ENCODE measurements at places on chromosomes 3 and 15. TPM values are rescaled to one million over a fixed set of nuclear protein-coding genes. Genes with fewer than 3 reads are reported as not detected.
A peak's percentile ranks its signal among the peaks of the same experiment; 100 is the strongest.

Gene HGD
- total RNA-seq: 0.44 TPM

DNA sequence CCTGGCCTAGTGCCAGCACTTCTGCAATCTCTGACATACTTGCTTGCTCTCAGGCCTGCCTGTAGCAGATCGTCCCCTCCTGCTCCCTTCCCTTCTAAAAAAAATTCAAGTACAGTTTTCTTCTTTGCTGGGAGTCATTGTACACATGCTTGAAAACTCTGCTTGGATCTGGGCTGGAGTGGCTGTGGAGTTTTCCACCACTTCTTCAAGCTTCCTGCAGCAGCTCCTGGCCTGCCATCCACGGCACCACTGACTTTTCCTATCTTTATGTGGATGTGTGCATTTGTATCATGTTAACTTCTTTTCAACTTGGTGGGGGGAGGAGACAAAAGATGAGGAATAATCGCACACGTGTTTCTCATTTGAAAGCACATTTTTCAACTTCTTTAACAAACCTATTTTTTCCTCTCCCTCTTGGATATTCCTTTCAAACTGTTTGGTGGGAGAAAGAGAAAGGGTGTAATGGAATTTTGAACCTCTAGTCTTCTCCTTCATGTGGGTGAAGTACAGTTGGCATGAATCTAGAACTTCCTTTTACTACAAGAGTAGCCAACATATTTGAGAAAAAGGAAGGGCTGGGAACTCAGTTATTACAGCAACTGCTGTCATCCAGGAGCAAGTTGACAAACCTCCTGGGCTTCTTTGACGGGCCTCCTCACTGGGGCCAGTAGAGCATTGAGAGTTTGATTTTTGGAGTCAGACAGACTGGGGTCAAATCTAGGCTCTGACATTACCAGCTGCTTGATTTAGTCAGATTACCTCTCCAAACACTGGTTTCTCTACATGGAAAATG lies 61.2 kb upstream of the LRTM1 start:
- peaks cover 10% of the 10 kb centered on the region for H3K36me3 ChIP-seq
- no peak overlapping the region for H3K27ac ChIP-seq
- H3K4me1 ChIP-seq: peaks cover 21% of the 10 kb centered on the region
- DNase-seq: peak; percentile 54

DNA sequence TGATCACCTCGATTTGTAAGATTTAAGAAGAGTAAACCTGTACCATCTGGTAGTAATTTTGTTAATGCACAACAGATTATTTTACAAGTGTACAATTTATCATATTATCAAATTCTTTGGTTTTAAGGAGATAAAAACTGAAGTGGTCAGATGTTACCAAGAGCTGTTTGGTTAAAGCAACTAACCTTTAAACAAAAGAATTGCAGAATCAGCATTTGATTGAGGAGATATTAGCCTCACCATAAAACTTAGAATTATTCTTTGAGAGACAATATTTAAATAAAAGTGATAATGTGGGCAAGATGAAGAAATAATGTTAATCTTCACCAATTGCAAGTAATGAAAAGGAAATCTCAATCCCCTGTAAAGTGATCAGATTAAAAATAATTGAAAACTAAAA lies 1034.9 kb downstream of the ROBO1 start:
- H3K36me3 ChIP-seq: no peaks in the 10 kb centered on the region
- H3K27ac ChIP-seq: no peak overlapping the region
- no peaks in the 10 kb centered on the region for H3K27me3 ChIP-seq
- DNase-seq: no peak

- H3K4me3 ChIP-seq: no peak overlapping the region
- no peaks in the 10 kb centered on the region for H3K36me3 ChIP-seq
- no peak for DNase-seq
- no peak overlapping the region for H3K27ac ChIP-seq
Measured at GRCh38 chr3:123194552-123194951, 7.2 kb upstream of the SEC22A start.

DNA sequence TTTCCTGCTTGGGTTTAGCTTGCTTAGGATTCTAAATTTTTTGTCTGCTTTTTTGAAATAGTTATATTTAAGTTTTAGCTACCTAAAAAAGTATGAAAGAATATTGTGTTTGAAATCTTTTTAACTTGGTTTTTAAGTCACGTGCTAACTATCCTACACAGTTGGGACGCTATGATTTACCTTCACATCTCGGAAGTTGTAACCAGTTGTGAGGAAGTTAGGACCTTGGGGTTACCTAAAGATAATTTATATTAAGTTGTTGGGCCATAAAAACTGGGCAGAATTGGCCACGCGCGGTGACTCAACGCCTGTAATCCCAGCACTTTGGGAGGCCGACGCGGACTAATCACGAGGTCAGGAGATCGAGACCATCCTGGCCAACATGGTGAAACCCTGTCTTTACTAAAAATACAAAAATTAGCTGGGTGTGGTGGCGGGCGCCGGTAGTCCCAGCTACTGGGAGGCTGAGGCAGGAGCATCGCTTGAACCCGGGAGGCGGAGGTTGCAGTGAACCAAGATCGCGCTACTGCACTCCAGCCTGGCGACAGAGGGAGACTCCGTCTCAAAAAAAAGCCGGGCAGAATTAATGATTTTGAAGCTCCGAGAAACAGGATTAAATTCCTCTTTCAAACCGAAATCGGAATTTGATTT lies 1.0 kb downstream of the ZFAND6 start:
- peak overlapping the region; percentile 84 for H3K27ac ChIP-seq
- peaks cover 22% of the 10 kb centered on the region for H3K4me1 ChIP-seq
- no peaks in the 10 kb centered on the region for H3K36me3 ChIP-seq
- H3K4me3 ChIP-seq: peak overlapping the region; percentile 87
- H3K27me3 ChIP-seq: no peaks in the 10 kb centered on the region
- peak; percentile 60 for DNase-seq

- no peak overlapping the region for H3K27ac ChIP-seq
- no peak for DNase-seq
- peaks cover 6% of the 10 kb centered on the region for H3K4me1 ChIP-seq
- H3K4me3 ChIP-seq: no peak overlapping the region
Measured at GRCh38 chr3:177424521-177424920, 227.2 kb upstream of the TBL1XR1 start.

DNA sequence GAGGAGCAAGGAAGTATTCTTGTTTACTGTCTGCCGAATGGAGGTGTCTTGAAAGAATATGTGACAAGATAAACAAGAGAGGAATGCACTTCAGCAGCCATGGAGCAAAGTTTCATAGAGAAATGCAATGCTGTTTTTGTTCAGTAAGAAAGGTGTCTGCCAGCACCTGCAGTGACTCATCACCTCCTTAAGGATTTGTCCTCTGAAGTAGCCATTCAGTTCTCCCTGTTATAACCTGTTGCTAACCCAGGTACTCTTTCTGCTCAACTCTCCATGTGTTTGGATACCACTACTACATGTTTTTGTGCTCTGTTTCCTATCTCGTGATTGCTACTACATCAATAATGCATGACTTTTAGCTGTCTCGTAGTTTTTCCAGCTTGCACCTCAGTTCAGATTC lies 328.9 kb downstream of the CHL1 start:
- DNase-seq: peak; percentile 0
- H3K27ac ChIP-seq: no peak overlapping the region
- H3K4me3 ChIP-seq: no peak overlapping the region
- H3K36me3 ChIP-seq: no peaks in the 10 kb centered on the region

Gene LRRC3B
- not detected for total RNA-seq

GRCh38 chr3:43908456-43908855 lies 217.7 kb downstream of the ABHD5 start:
- H3K27me3 ChIP-seq: no peaks in the 10 kb centered on the region
- H3K4me1 ChIP-seq: no peaks in the 10 kb centered on the region
- H3K4me3 ChIP-seq: no peak overlapping the region
- peaks cover 5% of the 10 kb centered on the region for H3K36me3 ChIP-seq
- H3K27ac ChIP-seq: no peak overlapping the region

Gene MAPKAPK3
- 53.9 TPM for total RNA-seq

GRCh38 chr3:37162501-37163245 lies 11.7 kb downstream of the LRRFIP2 start:
- H3K4me1 ChIP-seq: peaks cover 21% of the 10 kb centered on the region
- DNase-seq: no peak
- H3K4me3 ChIP-seq: no peak overlapping the region
- H3K27ac ChIP-seq: peak overlapping the region; percentile 50
- H3K36me3 ChIP-seq: peaks cover 51% of the 10 kb centered on the region
- no peaks in the 10 kb centered on the region for H3K27me3 ChIP-seq

- H3K4me1 ChIP-seq: no peaks in the 10 kb centered on the region
- H3K36me3 ChIP-seq: no peaks in the 10 kb centered on the region
- no peak for DNase-seq
- H3K27ac ChIP-seq: no peak overlapping the region
- no peak overlapping the region for H3K4me3 ChIP-seq
Measured at GRCh38 chr15:79204886-79205675, 77.4 kb upstream of the ANKRD34C start.

DNA sequence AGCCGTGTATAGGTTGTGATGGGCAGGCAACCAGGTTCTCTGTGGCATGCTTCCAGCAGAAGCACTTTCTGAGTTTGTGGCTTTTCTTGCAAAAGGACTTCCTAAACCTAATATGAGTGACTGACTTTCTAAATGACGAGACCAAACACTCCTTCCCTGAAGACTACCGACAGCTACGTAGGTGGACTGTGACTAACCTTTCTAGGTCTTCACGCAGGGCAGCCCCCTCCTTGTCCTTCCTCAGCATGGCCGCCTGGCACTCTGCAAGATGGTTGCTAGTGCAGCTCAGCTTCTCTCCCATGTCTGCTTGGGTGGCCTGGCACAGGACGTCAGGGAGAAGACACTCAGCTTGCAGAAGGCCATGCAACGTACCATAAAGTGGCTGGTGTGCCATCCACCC lies 20.9 kb downstream of the CXCR6 start:
- no peak for DNase-seq
- no peak overlapping the region for H3K27ac ChIP-seq
- H3K4me1 ChIP-seq: no peaks in the 10 kb centered on the region
- no peaks in the 10 kb centered on the region for H3K27me3 ChIP-seq

DNA sequence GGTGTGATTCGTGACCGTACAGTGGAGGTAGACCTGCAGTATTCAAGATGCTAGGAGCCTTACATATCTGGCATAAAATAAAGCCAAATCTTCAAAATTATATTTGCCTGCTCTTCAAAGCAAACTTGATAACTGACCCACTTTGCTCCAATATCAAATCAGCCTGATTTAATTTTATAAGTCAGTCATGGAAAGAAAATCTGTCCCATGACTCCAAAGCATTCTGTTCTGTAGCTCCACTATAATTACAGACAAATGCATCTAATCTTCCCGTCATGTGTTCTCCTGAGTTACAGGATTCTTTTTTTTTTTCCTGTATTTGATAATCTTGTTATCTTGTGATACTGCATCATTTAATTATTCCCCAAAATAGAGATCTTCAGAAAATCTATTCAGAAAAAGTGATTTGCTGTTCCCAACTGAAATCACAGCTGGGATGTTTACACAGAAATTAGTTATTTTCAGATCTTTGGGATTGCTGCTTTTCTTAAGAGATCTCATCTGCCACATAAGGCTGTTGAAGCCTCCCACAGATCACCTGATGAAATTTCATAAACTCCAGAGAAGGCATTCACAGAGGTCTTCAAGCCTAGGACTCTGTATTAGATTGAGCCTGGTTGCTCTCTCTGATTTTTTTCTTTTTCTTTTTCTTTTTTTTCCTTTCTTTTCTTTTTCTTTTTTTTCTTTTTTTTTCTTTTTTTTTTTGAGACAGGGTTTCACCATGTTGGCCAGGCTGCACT lies 27.2 kb downstream of the TIMP4 start:
- H3K36me3 ChIP-seq: no peaks in the 10 kb centered on the region
- no peaks in the 10 kb centered on the region for H3K4me1 ChIP-seq
- peaks cover 76% of the 10 kb centered on the region for H3K27me3 ChIP-seq
